ENCODE measurements at places on chromosomes 1 and 21.

- DNase-seq = no peak
Observed at GRCh38 chr1:245809361-245809760, 654.6 kb downstream of the KIF26B start.

DNA sequence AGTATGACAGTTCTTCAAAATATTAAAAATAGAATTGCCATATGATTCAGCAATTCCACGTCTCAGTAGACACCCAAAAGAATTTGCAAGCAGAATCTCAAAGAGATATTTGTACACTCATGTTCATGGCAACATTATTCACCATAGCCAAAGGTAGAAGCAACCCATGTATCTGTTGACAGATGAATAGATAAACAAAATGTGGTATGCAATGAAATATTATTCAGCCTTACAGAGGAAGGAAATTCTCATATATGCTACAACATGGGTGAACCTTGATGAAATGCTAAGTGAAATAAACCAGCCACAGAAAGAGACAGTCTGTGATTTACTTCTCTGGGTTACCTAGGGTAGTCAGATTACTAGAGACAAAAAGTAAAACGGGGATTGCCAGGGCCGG, 47.0 kb downstream of the NAV1 start:
- DNase-seq = no peak

- DNase-seq = no peak
Observed at GRCh38 chr1:152107984-152108881, 7.0 kb downstream of the TCHH start.

DNA sequence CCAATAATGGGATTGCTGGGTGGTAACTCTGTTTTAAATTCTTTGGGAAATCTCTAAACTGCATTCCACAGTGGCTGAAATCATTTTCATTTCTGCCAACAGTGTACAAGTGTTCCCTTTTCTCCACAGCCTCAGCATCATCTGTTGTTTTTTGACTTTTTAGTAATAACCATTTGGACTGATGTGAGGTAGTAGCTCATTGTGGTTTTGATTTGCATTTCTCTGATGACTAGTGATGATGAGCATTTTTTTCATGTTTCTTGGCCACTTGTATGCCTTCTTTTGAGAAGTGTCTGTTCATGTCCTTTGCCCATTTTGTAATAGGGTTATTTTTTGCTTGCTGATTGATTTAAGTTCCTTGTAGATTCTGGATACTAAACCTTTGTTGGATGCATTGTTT, 131.9 kb upstream of the B3GALT2 start:
- no peak for DNase-seq

DNA sequence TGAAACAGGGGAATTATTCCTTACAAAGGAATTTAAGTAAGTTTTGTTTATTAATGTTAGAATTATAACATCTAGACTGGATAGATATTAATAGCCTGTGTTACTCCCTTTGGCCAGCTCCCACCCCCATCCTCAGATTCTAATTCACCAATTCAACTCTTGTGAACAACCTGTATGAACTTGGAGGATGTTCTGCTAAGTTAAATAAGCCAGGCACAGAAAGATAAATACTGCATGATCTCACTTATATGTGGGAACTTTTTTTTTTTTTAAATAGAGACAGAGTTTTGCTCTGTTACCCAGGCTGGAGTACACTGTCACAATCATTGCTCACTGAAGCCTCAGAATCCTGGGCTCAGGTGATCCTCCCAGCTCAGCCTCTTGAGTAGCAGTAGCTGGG, 32.2 kb downstream of the EFCAB7 start:
- no peak for DNase-seq

DNA sequence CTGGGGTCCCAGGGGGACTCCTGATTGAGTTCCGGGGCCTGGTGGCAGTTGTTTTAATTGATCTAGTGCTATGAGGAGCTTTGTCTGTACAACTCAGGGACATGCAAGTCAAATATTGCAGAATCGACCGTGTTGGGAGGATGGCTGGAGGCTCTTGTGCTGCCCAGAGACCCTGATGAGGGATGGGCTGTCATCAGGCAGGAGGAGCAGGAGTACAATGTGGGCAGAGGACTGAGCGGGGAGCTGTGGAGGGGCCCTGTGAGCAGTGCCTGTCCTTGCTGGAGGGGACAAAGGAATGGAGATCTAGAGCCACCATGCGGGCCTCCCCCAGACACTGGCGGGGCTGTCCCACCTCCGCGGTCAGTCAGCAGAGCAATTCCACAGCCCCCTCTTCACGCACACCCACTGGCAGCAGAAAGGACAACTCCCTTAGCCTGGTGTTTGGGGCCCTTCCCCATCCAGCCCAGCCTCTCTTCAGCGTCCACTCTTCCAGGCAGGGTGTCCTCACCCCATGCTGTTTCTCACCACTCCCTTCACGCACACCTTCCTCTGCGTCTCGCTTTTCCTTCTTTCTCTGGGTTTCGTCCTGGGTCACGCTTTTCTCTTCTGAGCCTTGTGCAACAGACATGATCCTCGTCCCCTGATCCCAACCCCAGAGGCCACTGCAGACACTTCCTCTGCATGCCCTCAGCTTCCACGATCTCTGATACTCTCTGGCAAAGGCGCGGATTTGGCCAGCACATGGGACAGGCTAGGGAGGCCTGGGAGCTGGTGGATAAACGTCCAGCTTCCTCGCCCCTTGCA, 122.6 kb downstream of the GRIK3 start:
- no peak for DNase-seq

GRCh38 chr1:239025223-239025622, 361.1 kb upstream of the CHRM3 start:
- no peak for DNase-seq

DNA sequence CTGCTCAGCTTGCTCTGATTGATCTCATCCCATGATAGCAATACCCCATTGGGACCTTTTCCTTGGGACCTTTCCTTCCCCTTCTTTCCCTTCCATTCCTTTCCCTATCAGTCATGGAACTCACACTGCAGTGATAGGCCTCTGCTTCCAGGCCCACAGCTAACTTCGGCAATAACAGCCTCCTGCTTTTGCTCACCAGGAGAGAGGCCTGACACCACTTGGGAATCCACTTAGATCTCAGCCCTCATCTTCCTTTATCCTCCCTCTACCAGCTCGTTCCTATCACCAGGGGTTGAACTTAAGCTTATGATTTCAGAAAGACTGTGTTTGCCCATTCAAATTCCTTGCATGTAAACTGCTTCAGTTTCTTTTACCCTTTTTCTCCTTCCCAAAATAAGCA, 11.0 kb upstream of the TIPRL start:
- no peak for DNase-seq

DNA sequence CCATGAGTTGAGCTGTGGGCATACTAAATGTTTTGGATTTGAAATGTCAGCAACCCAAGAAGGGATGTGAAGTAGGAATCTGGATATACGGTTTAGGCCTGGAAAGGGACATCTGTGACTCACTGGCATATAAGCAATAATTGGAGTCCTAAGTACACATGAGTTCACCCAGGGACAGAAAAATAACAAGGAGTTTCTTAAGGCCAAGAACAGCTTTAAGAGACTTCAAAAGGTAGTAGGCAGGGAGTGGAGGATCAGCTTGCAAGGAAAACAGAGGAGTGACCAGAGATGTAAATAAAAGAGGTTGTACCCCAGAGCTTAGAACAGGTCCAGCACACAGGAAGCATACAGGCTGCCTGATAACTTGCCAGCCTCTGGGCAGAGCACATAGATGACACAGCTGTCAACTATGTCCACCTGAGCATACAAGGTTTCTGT, 28.1 kb downstream of the TMEM50B start:
- DNase-seq = no peak

- no peak for DNase-seq
Observed at GRCh38 chr1:40784141-40784770, 669 bp downstream of the KCNQ4 start.

GRCh38 chr1:18201997-18202719, 94.6 kb downstream of the IGSF21 start:
- no peak for DNase-seq

- DNase-seq = no peak
Observed at GRCh38 chr1:224884361-224884801, 45.1 kb upstream of the DNAH14 start.

All from activated naive CD4-positive, alpha-beta T cell (primary cell).